ENCODE measurements at places on chromosomes 7 and 10. TPM values are rescaled to one million over a fixed set of nuclear protein-coding genes. Genes with fewer than 3 reads are reported as not detected.

DNA sequence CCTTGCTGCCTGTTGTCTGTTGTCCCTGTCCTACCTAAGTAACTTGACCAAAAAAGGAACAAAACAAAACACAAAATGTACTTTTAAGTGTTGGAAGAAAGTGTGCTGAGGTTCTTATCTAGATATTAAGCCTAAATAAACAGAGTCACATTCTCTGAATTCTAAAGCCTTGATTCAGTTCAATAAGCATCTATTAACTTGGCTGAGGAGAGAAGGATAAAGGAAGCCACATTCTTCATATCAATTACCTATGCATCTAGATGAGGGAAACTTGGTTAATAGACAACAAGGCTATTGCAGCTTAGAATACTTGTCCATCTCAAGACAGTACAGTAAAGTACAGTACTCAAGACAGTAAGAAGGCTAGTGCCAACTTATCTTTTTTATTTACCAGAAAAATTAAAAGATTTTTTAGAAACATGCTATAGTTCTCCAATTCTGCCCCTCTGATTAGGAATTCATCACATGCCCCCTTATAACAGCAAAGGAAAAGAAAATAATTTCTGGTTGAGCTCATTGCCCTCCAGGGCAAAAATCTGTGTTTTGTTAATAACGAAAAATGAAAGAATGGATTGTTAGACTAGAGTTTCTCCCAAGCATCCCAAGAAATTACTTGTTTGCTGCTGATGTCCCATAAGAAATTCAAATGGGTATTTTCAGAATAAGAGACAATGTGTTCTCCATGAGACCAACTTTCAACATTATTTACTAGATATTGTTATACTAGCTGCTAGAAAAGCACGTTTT, 546.5 kb upstream of the SEMA3D start:
- DNase-seq: no peak

The LRRN3 gene
- 6.3 TPM for total RNA-seq

DNA sequence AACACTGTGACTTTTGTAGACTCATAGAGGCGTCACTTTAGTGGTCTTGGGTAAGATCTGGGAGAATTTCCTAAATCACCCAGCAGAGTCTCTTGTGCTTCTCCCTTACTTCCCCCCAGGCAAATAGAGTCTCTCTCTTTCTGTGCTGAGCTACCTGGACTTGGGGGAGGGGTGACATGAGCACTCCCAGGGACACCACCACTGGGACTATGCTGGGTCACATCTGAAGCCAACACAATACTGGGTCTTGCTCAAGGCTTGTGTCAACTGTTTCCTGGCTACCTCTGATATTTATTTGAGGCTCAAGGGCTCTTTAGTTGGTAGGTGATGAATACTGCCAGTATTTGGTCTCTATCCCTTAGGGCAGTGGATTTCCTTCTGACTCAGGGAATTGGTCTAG, 214.6 kb upstream of the TPK1 start:
- no peak for DNase-seq

The PTF1A gene
- not detected for total RNA-seq

The RTKN2 gene
- 3.2 TPM for total RNA-seq

- no peak for DNase-seq
Observed at GRCh38 chr10:101063050-101063525, 1.3 kb downstream of the KAZALD1 start.

DNA sequence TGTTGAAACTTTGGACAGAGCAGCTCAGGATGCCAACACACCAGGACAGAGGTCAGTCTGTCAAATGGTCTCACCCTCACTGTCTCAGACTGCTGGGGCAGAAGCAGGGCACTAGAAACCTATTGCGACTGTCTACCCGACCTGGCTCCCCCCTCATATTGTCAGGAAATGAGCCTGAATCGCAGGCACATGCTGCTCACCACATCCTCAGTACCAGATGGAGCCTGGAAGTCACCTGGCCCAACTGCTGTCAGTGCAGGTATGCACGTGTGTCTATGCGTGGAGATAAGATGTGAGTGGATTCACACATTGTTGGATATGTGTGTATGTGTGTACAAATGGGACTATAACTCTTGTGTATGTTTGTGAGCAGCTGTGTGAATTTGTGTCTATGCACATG, 3.2 kb upstream of the CDHR1 start:
- no peak for DNase-seq

GRCh38 chr10:99676426-99676825, 17.1 kb downstream of the ENTPD7 start:
- no peak for DNase-seq

DNA sequence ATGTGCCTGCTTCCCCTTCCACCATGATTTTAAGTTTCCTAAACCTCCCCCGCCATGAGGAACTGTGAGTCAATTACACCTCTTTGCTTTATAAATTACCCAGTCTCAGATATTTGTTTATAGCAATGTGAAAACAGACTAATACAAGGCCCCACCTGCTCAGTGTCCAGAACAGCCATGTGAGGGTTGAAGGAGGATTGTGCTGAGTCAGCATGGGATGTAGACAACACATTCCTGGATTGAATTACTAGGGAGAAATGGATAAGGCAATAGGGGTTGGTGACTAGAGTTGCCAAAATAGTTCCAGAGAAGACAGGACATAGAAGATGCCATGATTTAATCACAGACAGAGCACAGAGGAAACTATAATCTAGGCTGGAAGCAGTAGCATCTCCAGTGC, 270.3 kb downstream of the GFRA1 start:
- DNase-seq: no peak

DNA sequence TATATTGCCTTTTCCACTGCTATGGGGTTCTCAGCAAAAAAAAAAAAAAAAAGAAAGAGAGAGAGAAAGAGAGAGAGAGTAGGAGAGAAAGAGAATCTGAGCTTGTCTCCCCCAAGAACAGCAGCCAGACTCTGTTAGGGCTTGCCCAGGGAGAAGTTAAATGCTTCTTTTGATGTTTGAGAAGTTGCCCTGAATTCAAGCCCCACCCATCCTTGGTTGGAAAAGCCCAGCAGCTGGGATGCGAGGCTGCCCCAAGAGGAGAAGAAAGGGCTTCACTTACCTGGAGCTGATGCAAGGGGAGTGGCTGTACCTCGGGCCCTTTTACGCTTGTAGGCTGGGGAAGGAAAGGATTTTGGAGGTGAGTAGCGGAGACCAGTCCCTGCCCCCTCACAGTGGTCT, 20.9 kb upstream of the MGMT start:
- no peak for DNase-seq

GRCh38 chr7:82257118-82257695, 186.4 kb downstream of the CACNA2D1 start:
- DNase-seq: no peak

DNA sequence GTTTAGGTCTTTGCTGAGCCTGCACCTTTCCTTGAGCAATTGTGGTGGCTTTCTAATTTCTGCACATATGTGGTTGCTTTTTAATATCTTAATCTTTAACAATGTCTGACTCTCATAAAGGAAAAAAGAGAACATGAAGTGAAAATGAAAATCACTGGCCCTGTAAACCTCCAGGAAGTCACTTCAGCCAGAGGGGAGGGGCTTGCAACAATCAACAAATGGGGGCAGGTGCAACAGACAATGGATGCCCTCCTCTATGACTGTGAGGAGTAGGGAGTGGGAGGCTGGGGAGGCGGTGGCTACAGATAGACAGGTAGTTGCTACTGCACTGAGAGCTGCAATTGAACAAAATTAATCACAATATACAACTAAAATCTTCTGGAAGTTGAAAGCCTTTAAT, 1377.4 kb downstream of the XPNPEP1 start:
- DNase-seq: no peak

The HOXA9 gene
- total RNA-seq: not detected

GRCh38 chr7:81114633-81115032, 195.8 kb upstream of the SEMA3C start:
- DNase-seq: no peak

The CFAP58 gene
- total RNA-seq: 2.2 TPM

- DNase-seq: no peak
Observed at GRCh38 chr7:85021101-85021704, 165.7 kb downstream of the SEMA3D start.

GRCh38 chr7:69885431-69885830, 287.2 kb downstream of the AUTS2 start:
- no peak for DNase-seq

- no peak for DNase-seq
Observed at GRCh38 chr7:84792231-84792893, 394.5 kb downstream of the SEMA3D start.

DNA sequence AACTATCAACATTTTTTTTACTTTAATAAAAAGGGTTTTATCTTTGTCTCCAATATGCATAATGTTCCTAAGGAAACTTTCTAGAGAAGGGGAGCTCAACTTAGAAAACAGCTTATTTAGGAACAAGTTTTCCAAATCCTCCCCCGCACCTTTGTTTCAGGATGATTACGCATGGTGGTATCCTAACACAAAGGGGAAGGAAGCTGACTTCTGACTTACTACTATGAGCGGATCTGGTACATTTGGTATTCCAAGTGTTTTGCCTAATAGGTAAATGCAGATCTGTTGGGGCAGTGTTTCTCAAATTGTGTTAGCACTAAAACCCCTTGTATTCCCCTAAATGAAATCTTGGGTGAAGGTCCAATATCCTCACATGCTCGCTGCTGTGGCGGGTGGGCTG, 229.3 kb upstream of the KLF14 start:
- no peak for DNase-seq

DNA sequence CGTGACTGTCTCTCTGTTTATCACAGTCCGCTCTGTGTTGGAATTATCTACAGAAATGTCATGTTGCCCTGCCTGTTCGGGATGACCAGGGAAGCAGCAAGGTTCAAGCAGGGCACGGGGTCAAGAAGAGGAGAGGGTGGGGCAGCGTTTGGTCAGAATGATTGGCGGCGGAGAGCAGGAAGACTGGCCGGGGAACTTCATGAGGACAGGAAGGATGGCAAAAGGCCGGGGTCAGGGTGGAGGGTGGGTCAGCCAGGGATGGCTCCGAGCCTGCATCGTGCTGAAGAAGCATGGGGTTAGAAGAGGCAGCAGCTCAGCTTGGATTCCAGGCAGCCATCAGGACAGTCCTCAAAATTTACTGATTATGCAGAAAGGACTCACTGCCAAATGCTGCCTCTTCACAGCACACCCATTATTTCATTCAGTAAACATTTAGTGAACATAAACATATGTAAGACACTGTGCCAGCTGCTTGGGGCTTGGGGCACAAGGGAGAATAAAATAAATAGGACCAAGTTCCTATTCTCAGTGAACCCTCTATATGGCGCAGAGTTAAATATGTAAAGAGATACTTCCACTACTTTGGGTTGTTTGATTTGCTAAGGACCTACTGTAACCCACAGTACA, 42.8 kb downstream of the WNT2 start:
- DNase-seq: no peak

- DNase-seq: no peak
Observed at GRCh38 chr7:105439174-105439893, 50.6 kb upstream of the SRPK2 start.

- no peak for DNase-seq
Observed at GRCh38 chr7:158107806-158108205, 479.8 kb downstream of the PTPRN2 start.

- no peak for DNase-seq
Observed at GRCh38 chr10:121242741-121243608, 355.3 kb downstream of the FGFR2 start.

DNA sequence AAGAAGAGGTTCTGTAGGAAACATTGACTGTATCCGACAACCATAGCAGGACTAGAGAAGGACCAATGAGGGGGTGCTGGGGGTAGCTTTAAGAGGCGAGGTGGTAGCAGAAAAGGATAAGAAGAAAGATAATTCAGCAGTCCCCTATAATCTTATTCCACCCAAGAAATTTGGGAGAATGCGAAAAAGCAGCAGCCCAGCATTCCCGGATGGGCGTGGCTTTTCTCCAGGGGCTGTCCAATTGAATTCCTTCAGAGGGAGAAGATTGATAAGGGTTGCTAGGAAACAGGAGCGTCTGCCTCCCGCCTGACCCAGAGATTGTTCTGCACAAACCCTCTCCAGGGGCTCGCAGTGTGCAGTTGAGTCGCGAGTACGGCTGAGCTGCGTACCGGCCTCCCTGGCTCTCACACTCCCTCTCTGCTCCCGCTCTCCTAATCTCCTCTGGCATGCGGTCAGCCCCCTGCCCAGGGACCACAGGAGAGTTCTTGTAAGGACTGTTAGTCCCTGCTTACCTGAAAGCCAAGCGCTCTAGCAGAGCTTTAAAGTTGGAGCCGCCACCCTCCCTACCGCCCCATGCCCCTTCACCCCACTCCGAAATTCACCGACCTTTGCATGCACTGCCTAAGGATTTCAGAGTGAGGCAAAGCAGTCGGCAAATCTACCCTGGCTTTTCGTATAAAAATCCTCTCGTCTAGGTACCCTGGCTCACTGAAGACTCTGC, at the start of gene GRM3:
GRM3 (plus strand) TSS at position 349 of the 721 bp plus-strand sequence. CDS start 121,237 bp downstream, outside the sequence.
- DNase-seq: peak; percentile 60

- no peak for DNase-seq
Observed at GRCh38 chr7:113283861-113284260, 165.5 kb upstream of the SMIM30 start.

The TEX47 gene
- not detected for total RNA-seq

DNA sequence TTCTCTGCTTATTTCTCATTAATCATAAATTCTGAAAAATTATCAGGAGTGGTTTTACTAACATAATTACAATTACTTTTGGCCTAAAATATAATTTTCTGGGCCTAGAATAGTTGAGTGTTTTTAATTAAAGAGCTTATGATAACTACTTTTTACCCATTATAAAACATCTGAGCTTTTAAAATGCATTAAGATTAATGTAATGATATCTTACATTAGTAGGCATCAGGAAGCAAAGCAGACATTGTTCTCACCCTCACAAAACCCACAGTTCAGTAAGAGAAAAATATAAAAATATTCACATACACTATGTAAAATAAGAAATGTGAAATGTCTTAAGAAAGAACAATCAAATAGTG, 443.7 kb upstream of the SEMA3A start:
- no peak for DNase-seq

DNA sequence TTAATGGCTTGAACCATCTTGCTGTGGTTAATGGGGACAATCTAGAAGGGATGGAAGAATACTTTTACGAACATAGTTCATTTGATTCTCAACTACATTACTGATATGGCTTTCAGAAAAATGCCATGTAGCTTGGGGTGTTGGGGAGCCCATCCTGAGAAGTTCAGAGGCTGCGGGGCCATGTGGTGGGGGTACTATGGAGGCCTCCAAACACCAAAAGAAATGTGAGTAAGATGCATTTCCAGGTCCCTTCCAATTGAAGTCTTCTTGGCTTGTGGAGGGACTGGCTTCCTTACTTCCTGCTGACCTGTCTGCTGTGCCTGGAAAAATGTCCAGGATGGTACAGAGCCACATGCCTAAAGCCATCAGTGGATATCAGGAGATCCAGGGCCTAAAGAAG, 1.6 kb upstream of the MBL2 start:
- no peak for DNase-seq

GRCh38 chr10:110758898-110759297, 112.8 kb upstream of the PDCD4 start:
- no peak for DNase-seq

- DNase-seq: no peak
Observed at GRCh38 chr10:12717981-12718707, 283.4 kb downstream of the CCDC3 start.

The RAMP3 gene
- not detected for total RNA-seq

The SPDYE2 gene
- total RNA-seq: not detected

The C10orf143 gene
- 0.96 TPM for total RNA-seq

The SLC29A3 gene
- 7.8 TPM for total RNA-seq
